ENCODE measurements at places on chromosomes 16 and 17. TPM values are rescaled to one million over a fixed set of nuclear protein-coding genes. Genes with fewer than 3 reads are reported as not detected.
A peak's percentile ranks its signal among the peaks of the same experiment; 100 is the strongest.

GRCh38 chr17:9487406-9487805 lies 88.2 kb downstream of the STX8 start:
- no peak overlapping the region for H3K4me3 ChIP-seq
- no peak overlapping the region for H3K27ac ChIP-seq
- DNase-seq: peak; percentile 19
- H3K4me1 ChIP-seq: no peaks in the 10 kb centered on the region

DNA sequence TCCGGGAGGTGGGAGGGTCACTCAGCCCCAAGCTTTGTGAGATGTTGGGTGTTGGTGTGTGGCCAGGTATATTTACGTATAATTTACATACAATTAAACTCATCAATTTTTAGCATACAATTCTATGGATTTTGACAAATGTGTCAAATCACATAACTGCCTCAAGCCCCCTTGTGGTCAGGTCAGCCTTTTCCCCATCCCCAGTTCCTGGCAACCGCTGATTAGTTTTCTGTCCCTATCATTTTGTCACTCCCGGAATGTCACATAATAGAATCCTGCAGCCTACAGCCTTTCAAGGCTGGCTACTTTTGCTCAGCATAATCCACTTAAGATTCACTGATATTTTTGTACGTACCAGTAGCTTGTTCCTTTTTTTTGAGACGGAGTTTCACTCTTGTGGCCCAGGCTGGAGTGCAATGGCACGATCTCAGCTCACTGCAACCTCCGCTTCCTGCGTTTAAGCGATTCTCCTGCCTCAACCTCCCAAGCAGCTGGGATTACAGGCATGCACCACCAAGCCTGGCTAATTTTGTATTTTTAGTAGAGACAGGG lies 19.3 kb upstream of the RAI1 start:
- H3K36me3 ChIP-seq: no peaks in the 10 kb centered on the region
- peaks cover 10% of the 10 kb centered on the region for H3K27me3 ChIP-seq
- H3K4me3 ChIP-seq: no peak overlapping the region
- H3K27ac ChIP-seq: no peak overlapping the region
- H3K4me1 ChIP-seq: no peaks in the 10 kb centered on the region
- no peak for DNase-seq

RGS11 gene
- total RNA-seq: 9.8 TPM

DNA sequence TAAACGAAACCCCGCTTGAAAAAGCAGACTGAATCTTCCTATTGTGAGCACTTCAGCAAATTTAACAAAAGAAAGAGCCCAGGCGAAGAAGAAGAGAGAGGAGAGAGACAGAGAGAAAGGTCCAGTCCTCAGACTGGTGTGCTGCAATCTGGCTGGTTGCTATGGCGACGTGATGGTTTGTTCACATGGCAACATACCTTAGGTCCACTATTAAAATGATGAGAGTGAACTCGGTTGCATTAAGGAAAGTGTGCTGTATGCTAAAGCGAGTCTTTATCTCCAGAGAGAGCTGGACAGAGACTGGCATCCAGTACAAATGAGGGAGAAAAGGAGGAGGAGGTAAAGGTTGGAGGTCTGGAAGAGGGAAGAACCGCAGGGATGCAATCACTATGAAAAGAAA lies 271.8 kb upstream of the ZFHX3 start:
- H3K27me3 ChIP-seq: no peaks in the 10 kb centered on the region
- H3K27ac ChIP-seq: no peak overlapping the region
- no peak overlapping the region for H3K4me3 ChIP-seq
- H3K4me1 ChIP-seq: no peaks in the 10 kb centered on the region
- no peaks in the 10 kb centered on the region for H3K36me3 ChIP-seq

CCL1 gene
- not detected for total RNA-seq

TAOK1 gene
- 73.1 TPM for total RNA-seq

CD300LG gene
- total RNA-seq: 6.8 TPM

DNA sequence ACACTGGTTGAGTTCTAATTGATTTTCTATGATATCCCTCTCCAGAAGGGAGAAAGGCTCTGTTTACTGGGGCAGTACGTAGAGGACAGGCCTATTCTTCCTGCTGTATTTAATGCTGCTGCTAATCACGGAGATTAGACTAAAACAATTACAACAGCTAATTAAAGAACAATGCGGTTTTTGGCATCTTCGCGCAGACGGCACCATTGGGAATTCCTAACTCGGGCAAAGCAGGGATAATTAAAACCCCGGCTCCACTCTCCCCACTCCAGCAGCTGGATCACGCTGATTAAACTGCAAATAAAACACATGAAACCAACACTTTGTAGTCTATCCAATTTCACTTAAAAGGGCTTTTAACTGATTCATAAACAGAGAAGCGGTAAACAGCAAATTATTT lies 147.6 kb downstream of the XYLT1 start:
- H3K27ac ChIP-seq: peak overlapping the region; percentile 4
- H3K36me3 ChIP-seq: no peaks in the 10 kb centered on the region
- H3K4me1 ChIP-seq: peaks cover 57% of the 10 kb centered on the region
- no peak overlapping the region for H3K4me3 ChIP-seq
- H3K27me3 ChIP-seq: no peaks in the 10 kb centered on the region

GRCh38 chr17:82217530-82218204 lies 5.0 kb upstream of the CCDC57 start:
- no peak for DNase-seq
- peaks cover 19% of the 10 kb centered on the region for H3K4me1 ChIP-seq
- no peak overlapping the region for H3K4me3 ChIP-seq
- H3K27ac ChIP-seq: peak overlapping the region; percentile 54
- H3K36me3 ChIP-seq: no peaks in the 10 kb centered on the region
- no peaks in the 10 kb centered on the region for H3K27me3 ChIP-seq

APOH gene
- not detected for total RNA-seq

ASIC2 gene
- not detected for total RNA-seq

SDR42E2 gene
- not detected for total RNA-seq

DNA sequence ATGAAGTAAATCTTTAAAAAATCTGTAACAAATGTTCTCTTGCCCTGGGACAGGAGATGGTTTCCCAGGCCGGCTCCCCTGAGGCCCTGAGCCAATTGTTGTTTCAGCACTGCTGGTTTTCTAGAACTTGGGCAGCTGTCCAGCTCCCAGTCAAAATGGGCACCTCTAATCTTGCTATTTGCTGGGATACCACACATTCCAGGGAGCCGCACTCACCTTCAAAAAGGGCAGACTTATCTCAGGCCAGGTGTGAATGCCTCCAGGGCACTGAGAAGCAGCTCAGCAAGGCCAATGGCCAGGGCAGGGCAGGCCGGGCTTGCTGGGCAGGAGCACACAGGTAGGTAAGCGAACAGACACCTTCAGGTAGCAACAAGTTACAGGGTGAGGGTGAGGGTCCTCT lies 24.4 kb downstream of the TRIM16 start:
- H3K4me3 ChIP-seq: no peak overlapping the region
- H3K27me3 ChIP-seq: no peaks in the 10 kb centered on the region
- H3K36me3 ChIP-seq: no peaks in the 10 kb centered on the region
- DNase-seq: no peak
- no peaks in the 10 kb centered on the region for H3K4me1 ChIP-seq

- H3K4me3 ChIP-seq: no peak overlapping the region
- no peak overlapping the region for H3K27ac ChIP-seq
- H3K36me3 ChIP-seq: no peaks in the 10 kb centered on the region
- H3K4me1 ChIP-seq: peaks cover 5% of the 10 kb centered on the region
These were observed 225.9 kb upstream of the XYLT1 start for GRCh38 chr16:17696616-17697015.

- no peaks in the 10 kb centered on the region for H3K27me3 ChIP-seq
- DNase-seq: no peak
These were observed 7.8 kb downstream of the HSD17B2 start for GRCh38 chr16:82042846-82043245.

GRCh38 chr17:62892870-62893338 lies 73.1 kb upstream of the TANC2 start:
- H3K27me3 ChIP-seq: no peaks in the 10 kb centered on the region
- DNase-seq: no peak
- no peak overlapping the region for H3K4me3 ChIP-seq
- peaks cover 16% of the 10 kb centered on the region for H3K4me1 ChIP-seq
- H3K27ac ChIP-seq: no peak overlapping the region

DNA sequence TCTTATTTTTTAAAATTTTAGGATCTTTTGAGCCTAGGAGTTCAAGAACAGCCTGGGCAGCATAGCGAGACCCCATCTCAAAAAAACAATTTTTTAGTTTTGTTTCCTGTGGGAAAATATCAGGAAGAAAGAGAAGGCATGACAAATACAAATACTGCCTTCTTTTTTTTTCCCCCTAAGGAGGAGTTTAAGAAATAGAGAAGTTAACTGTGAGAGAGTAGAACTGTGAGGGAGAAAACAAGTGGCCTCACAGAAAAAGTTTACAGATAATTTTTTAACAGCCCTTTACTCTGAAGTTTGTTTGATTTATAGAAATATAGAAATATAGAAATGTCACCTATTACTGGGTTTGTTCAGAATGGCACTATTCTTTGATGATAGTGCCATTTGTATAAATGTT lies 21.1 kb downstream of the TTYH2 start:
- peak overlapping the region; percentile 54 for H3K27ac ChIP-seq
- no peak overlapping the region for H3K4me3 ChIP-seq
- no peak for DNase-seq
- H3K4me1 ChIP-seq: peaks cover 14% of the 10 kb centered on the region
- peaks cover 8% of the 10 kb centered on the region for H3K36me3 ChIP-seq
- no peaks in the 10 kb centered on the region for H3K27me3 ChIP-seq

GRCh38 chr16:75710344-75710743 lies 9.1 kb upstream of the DUXB start:
- H3K4me1 ChIP-seq: no peaks in the 10 kb centered on the region
- no peak overlapping the region for H3K4me3 ChIP-seq
- H3K36me3 ChIP-seq: no peaks in the 10 kb centered on the region
- no peak overlapping the region for H3K27ac ChIP-seq

DNA sequence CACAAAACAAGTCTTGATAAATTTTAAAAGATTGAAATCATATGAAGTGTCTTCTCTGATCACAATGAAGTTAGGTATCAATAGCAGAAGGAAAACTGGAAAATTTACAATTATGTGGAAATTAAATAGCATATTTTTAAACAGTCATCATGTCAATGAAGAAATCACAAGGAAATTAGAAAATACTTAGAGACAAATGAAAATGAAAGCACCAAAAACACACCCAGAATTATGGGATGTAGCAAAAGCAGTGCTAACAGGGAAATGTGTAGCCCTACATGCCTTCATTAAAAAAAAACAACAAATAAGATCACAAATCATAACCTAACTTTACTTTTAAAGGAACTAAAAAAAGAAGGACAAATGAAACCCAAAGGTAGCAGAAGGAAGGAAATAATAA lies 7.5 kb upstream of the IL21R start:
- no peaks in the 10 kb centered on the region for H3K4me1 ChIP-seq
- DNase-seq: no peak
- H3K36me3 ChIP-seq: no peaks in the 10 kb centered on the region
- H3K4me3 ChIP-seq: no peak overlapping the region
- no peaks in the 10 kb centered on the region for H3K27me3 ChIP-seq

DNA sequence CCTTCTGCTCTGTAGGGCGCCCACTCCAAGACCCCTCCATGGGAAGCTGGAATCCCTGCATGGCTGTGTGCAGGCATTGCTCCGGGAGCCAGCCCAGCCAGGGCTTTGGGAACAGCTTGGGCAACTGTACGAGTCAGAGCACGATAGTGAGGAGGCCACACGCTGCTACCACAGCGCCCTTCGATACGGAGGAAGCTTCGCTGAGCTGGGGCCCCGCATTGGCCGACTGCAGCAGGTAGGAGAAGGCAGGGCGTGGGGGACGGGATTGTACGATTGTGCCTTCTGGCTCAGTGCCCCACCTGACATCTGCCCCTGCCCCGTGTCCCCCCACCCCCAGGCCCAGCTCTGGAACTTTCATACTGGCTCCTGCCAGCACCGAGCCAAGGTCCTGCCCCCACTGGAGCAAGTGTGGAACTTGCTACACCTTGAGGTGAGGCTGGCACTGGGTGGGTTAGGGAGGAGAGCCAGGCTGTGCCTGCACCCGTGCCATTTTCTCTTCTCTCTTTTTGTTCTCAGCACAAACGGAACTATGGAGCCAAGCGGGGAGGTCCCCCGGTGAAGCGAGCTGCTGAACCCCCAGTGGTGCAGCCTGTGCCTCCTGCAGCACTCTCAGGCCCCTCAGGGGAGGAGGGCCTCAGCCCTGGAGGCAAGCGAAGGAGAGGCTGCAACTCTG lies 8.7 kb upstream of the TMEM88 start:
- H3K27me3 ChIP-seq: no peaks in the 10 kb centered on the region
- no peak overlapping the region for H3K4me3 ChIP-seq
- H3K36me3 ChIP-seq: peaks cover 59% of the 10 kb centered on the region
- H3K4me1 ChIP-seq: peaks cover 45% of the 10 kb centered on the region

GRCh38 chr17:78092794-78093324 lies 35.7 kb downstream of the TMC6 start:
- H3K27me3 ChIP-seq: no peaks in the 10 kb centered on the region
- H3K4me1 ChIP-seq: peaks cover 4% of the 10 kb centered on the region
- H3K36me3 ChIP-seq: peaks cover 89% of the 10 kb centered on the region
- H3K27ac ChIP-seq: no peak overlapping the region
- no peak for DNase-seq

PTGES3L gene
- 11.5 TPM for total RNA-seq

CLEC3A gene
- total RNA-seq: not detected

SLC6A2 gene
- total RNA-seq: 1.7 TPM

- H3K27me3 ChIP-seq: no peaks in the 10 kb centered on the region
- no peak overlapping the region for H3K27ac ChIP-seq
- no peak overlapping the region for H3K4me3 ChIP-seq
- no peaks in the 10 kb centered on the region for H3K4me1 ChIP-seq
- DNase-seq: no peak
- H3K36me3 ChIP-seq: no peaks in the 10 kb centered on the region
These were observed 20.7 kb upstream of the CBX4 start for GRCh38 chr17:79859676-79860615.

GRCh38 chr17:5942687-5943086 lies 127.5 kb upstream of the WSCD1 start:
- no peaks in the 10 kb centered on the region for H3K4me1 ChIP-seq
- H3K27ac ChIP-seq: no peak overlapping the region
- H3K27me3 ChIP-seq: no peaks in the 10 kb centered on the region
- H3K36me3 ChIP-seq: no peaks in the 10 kb centered on the region

- no peaks in the 10 kb centered on the region for H3K27me3 ChIP-seq
- no peaks in the 10 kb centered on the region for H3K4me1 ChIP-seq
- no peak for DNase-seq
- H3K4me3 ChIP-seq: no peak overlapping the region
- H3K36me3 ChIP-seq: no peaks in the 10 kb centered on the region
- no peak overlapping the region for H3K27ac ChIP-seq
These were observed 10.4 kb upstream of the HLF start for GRCh38 chr17:55254375-55254774.

PFN1 gene
- 1,269 TPM for total RNA-seq

- no peaks in the 10 kb centered on the region for H3K4me1 ChIP-seq
- H3K27ac ChIP-seq: no peak overlapping the region
- no peaks in the 10 kb centered on the region for H3K36me3 ChIP-seq
- H3K4me3 ChIP-seq: no peak overlapping the region
- no peak for DNase-seq
- no peaks in the 10 kb centered on the region for H3K27me3 ChIP-seq
These were observed 497.0 kb upstream of the HSBP1 start for GRCh38 chr16:83310816-83311215.

GRCh38 chr17:74442291-74442669 lies 10.4 kb downstream of the GPRC5C start:
- H3K4me3 ChIP-seq: peak overlapping the region; percentile 38
- H3K27ac ChIP-seq: peak overlapping the region; percentile 86
- peaks cover 52% of the 10 kb centered on the region for H3K4me1 ChIP-seq
- H3K27me3 ChIP-seq: no peaks in the 10 kb centered on the region

GRCh38 chr16:22623351-22623781 lies 112.7 kb downstream of the NPIPB5 start:
- no peak overlapping the region for H3K27ac ChIP-seq
- no peak overlapping the region for H3K4me3 ChIP-seq
- H3K36me3 ChIP-seq: no peaks in the 10 kb centered on the region
- H3K4me1 ChIP-seq: peaks cover 6% of the 10 kb centered on the region
- H3K27me3 ChIP-seq: no peaks in the 10 kb centered on the region

HS3ST2 gene
- 0.71 TPM for total RNA-seq

- no peak for DNase-seq
- no peaks in the 10 kb centered on the region for H3K36me3 ChIP-seq
- peaks cover 34% of the 10 kb centered on the region for H3K4me1 ChIP-seq
- H3K27ac ChIP-seq: no peak overlapping the region
- no peaks in the 10 kb centered on the region for H3K27me3 ChIP-seq
These were observed 19.0 kb downstream of the PPM1D start for GRCh38 chr17:60618854-60619526.
